Stimulated activated CD4-positive, alpha-beta T cell treated with anti-CD3 and anti-CD28 coated beads, Interleukin-1b, Interleukin-23, amount 100 ng/mL, for 4 hours (primary cell): ENCODE measurements at places on chromosomes 2 and 18.
A peak's percentile ranks its signal among the peaks of the same experiment; 100 is the strongest.

DNA sequence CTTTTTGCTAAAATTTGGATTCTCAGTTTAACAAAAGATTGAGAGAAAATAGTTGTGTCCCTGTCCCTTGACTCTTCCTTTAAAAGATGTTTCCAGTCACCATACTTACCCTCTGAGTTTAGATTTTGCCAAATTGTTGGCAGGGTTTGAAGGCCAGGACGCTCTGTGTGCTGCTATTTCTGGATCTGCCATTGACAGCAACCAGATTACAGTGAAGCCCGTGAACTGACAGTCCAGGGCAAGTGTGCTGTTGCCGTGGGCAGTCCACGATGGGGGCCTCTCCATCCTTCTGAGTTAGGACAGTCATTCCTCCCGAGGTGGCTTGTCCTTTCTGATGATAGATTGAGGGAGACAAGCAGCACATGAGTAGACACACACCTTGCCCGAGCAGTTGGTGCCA, 89.9 kb downstream of the PTPRM start:
- DNase-seq = no peak

DNA sequence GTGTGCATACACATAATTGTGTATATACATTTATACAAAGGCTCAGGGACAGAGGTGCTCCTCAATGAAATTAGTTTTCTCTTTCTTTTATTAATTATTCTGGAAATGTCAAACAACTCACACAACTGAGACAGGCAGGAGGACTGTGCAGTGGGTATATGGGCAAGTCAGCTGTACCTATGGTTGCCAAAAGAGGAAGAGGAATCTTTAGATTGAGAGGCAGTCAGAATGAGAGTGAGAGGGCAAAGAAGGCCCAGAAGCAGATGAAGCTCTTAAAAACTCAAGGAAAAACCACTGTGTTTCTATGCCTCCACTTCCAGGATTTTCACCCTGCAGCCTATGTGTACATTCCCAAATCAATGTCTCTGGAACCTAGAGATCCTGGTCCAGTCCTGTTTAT, 79.1 kb downstream of the CACNB4 start:
- DNase-seq = no peak

DNA sequence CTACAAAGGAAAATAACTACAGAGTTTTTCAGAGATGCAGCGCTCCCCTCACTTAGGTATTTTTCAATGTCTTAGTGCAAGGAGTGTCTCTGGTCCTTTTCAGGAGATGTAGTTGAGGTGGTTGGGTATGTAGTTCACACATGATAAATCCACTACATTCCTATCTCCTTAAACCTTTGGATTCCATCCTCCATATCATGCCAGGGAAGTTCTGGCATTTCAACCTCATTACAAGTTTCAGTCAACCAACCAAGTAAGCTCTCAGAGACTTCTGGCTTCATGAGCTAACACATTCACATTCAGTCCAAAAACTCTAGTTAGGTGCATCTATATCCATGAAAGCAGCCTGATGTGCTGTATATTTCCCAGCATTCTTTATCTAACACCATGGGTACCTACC, 47.3 kb downstream of the MAP3K20 start:
- DNase-seq = no peak

GRCh38 chr2:241859017-241859435, 332 bp upstream of the PDCD1 start:
- no peak for DNase-seq

- no peak for DNase-seq
Observed at GRCh38 chr2:100008956-100009355, 133.4 kb downstream of the AFF3 start.

GRCh38 chr2:214881647-214882202, 72.2 kb upstream of the BARD1 start:
- DNase-seq = no peak

- DNase-seq = no peak
Observed at GRCh38 chr2:202455114-202455513, 79.0 kb downstream of the BMPR2 start.

DNA sequence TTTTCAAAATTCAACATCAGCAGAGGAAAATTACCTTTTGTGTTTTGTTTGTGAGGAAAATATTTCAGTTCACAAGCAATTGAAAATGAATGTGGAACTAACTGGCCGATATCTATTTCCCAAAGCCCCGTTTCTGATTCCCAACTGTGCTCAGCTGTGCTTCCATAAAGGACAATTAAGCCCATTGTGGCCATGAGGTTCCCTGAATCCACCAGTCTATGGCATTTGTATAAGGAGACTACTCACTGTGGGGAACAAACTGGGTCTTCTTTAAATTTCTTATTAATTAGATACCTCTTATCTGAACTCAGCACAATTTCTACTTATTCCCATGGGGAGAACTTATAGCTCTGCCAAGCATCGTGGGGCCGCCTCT, 31.4 kb upstream of the AGAP1 start:
- no peak for DNase-seq

DNA sequence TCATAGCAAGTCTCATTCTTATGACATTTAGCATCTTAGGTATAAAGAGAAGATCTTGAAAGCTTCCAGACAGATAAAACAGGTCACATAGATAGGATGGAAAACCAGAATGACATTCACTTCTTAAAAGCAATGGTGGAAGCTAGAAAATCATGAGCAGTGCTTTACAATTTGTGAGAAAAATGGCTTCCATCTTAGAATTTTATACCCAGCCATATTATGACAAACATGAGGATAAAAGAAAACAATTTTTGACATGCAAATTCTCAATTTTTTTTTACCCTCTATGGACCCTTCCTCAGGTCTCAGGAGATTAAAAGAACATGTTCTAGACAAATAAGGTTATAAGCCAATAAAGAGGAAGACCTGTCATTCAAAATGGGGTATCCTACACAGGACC, 7.1 kb downstream of the NTSR2 start:
- no peak for DNase-seq

DNA sequence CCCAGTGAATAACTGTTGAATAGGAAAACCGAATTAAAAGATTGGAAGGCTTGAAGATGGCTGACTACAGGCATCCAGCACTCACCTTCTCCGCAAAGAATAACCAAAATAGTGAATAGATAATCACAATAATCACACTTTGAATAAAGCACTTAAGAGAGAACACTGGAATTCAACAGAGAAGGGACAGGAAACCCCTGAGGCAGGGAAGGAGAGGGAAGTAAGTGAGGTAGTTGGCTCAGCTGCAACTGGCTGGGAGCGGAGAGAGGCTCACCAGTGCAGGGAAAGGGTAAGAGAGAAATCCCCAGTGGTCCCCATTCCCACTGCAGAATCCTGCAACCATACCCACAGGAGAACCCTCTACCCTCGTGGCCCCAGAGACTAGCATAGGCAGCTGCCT, 246.6 kb upstream of the NCKAP5 start:
- no peak for DNase-seq

GRCh38 chr2:101361121-101361520, 26.2 kb downstream of the CREG2 start:
- DNase-seq = no peak

DNA sequence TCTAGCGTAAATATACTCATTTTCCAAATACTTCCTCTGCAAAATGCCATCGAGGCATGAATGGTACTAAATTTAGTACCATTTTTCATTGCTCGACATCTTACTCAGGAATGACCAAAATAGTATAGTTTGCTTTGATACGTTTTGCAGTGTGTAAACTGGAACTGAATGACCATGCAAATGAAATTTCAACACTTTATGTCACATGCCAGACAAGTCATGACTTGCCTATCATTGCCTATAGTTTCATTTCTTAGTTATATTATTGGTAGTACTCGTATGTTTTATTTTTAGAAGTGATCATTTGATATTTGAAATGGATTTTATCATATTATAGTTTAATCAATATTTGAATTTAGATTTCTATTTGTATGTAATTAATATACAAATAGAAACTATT, 9.1 kb downstream of the MSTN start:
- no peak for DNase-seq

GRCh38 chr2:191114403-191114886, 36.3 kb downstream of the STAT4 start:
- peak; percentile 13 for DNase-seq

DNA sequence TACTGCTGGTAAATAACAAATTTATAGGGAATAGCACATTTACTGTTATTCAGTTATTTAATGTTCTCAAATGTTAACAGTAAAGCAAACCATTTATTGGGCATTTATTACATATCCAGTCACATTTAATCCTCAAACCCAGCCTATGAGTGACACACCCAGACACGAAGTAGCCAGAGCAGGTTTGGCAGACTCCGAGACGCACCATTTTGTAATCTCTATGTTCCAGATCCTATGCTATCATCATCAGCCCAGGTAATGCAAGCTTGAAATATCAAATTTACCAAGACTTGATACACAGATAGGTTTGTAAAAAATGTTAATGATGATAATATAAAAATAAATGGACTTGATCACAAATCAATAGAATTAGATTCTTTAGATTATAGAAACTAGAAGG, 131.1 kb downstream of the IKZF2 start:
- no peak for DNase-seq

- DNase-seq = no peak
Observed at GRCh38 chr18:58394602-58395425, 234.1 kb downstream of the ALPK2 start.

GRCh38 chr2:66432801-66433694, 1.9 kb upstream of the MEIS1 start:
- no peak for DNase-seq
